ENCODE measurements at places on chromosomes 7 and 10.
A peak's percentile ranks its signal among the peaks of the same experiment; 100 is the strongest.

DNA sequence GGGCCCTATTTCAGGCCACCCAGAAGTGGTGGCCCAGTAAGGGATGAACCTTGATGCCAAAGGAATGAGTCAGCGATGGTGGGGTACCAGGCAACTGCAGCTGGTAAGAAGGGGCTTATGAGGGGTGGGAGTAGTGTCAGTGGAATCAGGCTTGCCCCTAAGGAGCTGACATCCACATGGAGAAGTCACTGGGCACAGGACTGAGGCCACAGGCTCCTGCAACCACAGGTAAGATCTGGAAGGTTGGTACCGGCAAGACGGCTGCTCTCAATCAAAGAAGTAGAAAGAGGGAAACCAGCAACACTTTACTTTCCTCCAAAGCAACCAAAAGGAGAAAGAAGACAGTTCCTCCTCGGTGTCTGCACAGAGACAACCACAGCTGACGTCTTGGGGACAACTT is 2.5 kb downstream of the GCK start:
- DNase-seq, result no peak

DNA sequence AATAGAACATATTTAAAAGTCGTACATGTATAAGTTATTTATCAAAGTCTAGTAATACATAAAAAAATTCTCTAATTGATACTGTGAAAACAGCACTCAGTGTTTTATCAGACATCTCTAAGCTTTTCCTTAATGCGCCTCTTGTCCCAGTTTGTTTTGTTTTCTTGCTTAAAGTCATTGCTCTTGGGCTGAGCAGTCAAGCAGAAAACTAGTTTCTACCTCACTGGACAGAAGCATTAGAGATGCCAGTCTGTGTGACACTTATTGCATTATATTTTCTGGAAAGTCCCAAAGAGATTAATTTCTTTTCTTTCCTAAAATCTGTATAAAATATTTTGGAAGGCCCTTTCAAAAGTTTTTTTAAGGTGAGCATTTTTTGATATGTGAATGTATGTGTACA is 236.2 kb downstream of the PCLO start:
- DNase-seq, result no peak

DNA sequence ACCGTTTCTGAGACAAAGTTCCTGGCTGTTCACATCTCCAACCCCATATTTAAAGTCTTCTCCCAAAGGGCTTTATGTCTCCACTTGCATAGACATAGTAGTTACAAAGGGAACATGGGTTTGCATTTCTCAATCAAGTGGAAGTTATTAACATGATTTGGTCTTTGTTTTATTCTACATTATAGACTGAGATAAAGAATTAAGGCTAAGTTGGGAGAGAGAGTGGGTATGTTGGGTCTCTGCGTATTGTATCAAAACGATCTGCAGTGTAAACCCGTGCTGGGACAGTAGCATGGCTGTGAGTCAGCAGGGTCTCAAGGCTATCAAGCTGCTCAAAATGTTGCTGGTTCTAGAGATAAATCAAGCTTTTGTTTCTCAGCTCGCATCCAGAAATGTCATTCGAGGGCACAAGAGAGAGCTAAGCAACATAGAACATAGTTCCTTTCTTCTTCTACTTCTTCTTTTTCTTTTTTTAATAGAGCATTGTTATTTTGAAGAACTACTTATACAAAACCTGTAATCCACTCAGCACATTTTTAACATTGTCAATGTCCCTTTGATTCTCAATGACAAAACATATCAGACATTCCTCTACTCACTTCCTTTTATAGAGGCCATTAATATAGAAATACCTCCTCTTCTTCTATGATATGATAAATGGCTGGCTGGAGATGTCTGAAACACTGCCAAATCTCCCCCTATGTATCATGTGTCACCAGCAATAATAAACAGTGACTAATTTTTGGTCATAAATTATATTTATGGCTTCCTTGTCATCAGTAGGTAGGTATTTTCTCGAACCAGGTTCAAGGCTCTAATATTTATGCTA is 34.5 kb upstream of the RHOBTB1 start:
- peak; percentile 92 for DNase-seq

GRCh38 chr10:11975795-11976194 is 66.8 kb downstream of the UPF2 start:
- no peak for DNase-seq

DNA sequence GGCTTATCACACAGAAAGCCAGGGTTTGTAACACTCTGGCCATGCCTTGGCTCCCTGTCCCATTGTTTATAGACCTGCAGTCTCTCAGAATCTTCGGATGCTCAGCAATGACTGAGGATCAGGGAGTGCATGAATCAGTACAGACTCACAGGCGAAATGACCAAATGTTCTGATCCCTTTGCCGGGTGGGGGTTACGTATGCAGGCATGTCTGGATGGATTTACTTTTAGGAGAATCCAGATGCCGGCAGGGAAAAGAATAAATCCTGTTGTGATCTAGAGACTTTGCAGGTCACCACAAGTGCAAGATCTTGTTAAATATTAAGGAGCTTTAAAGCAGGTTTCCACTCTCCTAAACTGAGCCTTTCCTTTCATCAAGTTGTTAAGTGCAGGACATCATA is 149.5 kb downstream of the SFMBT2 start:
- no peak for DNase-seq

- no peak for DNase-seq
Observed at GRCh38 chr7:95933618-95934017, 161.3 kb downstream of the DYNC1I1 start.

GRCh38 chr7:150962553-150963399 is 15.3 kb downstream of the KCNH2 start:
- DNase-seq, result peak; percentile 90

GRCh38 chr10:88097536-88097935 is 234.1 kb downstream of the PTEN start:
- DNase-seq, result no peak

DNA sequence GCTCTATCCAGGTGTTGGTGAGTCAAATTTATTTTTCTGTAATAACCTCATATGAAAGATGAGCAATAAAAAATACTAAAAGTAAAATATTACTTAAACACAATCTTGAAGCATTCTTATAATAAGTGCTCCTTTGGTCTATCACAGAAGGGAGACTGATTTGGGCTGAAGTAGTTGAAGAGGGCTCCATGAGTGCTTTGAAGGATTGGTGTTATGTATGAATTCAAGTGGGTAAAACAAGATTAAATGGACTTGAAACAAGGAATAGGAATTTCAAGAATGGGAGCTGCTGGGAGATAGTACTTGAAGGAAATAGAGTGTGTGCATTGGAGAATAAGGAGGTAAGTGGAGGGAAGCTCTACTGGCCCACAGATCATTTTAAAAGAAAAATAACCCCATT is 7.3 kb upstream of the OR2A2 start:
- DNase-seq, result no peak

DNA sequence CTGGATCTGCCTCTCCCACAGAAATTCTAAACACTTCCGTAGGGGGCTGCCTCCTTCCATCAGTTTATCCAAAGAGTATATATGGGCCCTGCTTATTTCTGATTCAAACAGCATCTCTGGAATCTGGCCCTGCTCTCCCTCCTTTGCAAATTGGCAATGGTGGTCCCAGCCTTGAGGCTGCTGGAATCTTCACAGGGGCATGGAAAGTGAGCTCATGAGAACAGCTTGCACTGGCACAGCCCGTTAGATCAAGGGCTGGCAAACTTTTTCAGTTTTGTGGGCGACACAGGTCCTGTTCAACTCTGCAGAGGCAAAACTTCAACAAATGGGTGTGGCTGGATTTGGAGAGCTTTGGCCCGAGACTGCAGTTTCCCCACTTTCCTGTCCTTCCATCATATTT is 526.9 kb downstream of the KCNMA1 start:
- DNase-seq, result no peak

DNA sequence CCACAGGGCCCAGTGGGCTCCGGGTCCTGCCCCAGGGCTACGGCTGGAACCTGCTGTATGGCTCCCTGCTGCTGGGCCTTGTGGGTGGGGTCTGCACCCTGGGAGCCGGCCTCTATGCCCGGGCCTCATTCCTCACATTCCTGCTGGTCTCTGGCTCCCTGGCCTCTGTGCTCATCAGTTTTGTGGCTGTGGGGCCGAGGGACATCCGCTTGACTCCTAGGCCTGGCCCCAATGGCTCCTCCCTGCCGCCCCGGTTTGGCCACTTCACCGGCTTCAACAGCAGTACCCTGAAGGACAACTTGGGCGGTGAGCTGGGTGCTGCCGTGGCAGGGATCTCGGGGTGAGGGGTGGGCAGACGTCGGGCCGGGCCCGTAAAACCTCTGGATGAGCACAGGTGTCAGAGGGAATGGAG is 4.4 kb downstream of the SLC12A9 start:
- no peak for DNase-seq

- DNase-seq, result no peak
Observed at GRCh38 chr10:124709861-124710260, 34.3 kb downstream of the FAM53B start.

DNA sequence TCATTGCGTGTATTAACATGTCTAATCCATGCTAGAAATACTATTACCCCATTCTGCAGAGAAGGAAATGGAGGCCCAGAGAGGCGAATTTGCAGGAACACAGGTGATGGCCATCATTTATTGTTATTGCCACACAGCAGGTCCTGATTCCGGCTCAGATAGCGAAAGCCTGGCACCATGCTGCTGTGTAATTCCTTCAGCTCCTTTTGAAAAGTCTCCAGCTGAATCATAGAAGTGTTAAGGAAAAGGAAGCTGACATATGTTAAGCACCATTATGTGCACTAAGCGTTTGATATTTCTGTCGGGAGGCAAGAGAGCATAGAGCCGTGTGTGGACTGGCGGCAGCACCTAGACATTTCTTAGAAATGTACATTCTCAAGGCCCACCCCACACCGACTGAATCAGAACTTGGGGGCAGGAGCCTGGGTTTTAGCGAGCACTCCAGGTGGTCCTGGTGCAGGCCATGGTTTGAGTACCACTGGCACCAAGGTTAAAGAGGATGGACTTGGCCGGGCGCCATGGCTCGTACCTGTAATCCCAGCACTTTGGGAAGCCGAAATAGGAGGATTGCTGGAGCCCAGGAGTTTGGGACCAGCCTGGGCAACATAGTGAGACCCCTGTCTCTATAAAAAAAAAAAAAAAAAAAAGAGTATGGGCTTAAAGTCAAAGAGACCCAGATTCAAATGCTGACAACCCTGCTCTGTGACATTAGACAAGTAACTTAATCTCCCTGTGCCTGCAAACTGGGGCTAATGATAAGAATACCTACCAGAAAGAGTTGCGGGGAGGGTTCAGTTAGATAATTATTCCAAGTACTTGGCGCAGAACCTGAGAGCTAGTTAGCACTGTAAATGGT is 52.2 kb downstream of the UNC5B start:
- no peak for DNase-seq

- DNase-seq, result no peak
Observed at GRCh38 chr7:32078824-32079223, 8.6 kb upstream of the PDE1C start.

DNA sequence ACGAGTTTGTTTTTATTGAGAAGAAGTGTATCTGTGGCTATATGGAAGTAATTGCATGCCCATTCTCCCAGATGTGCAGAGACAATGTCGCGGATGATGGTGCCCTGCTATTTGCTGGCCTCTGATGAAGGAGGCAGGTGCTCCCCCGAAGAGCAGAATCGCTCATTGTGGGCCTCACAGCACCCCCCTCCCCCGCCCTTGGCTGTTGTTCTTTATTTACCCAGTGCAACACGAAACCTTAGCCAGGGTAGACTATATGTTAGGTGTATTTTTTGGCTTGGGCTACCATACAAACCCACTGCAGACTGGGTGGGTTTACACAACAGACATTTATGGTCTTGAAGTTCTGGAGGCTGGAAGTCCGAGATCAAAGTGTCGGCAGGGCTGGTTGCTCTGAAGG is 3.4 kb upstream of the ADCY1 start:
- DNase-seq, result no peak

DNA sequence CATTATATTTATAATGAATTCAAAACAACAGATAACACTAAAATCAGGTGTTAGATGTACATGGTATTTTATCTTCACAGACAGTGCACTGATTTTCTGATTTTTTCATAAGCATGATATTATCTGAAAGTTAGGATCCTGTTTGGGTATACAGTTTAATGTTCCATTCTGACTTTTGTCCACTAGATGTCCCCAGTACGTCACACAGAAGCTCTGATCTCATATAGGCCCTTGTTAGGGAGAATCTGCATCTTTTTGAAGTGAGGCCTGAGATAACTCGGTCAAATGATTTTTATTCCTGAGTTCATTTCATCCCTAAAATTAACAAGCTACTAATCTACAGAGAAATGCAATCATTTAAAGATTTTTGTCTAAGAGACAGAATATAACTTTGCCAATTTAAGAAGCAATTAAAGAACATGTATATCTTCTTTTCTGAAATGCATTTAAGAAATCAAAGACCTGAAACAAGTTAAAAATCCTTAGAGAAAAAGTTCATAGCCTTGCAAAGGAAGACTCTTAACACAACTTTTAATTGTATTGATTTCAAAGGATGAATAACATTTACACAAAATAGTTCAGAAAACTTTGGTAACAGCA is 72.0 kb upstream of the TES start:
- peak; percentile 83 for DNase-seq

GRCh38 chr10:125159932-125160855 is at the start of gene CTBP2:
Gene CTBP2, minus strand, starts transcription at chr10:125160563.
- DNase-seq, result peak; percentile 90

DNA sequence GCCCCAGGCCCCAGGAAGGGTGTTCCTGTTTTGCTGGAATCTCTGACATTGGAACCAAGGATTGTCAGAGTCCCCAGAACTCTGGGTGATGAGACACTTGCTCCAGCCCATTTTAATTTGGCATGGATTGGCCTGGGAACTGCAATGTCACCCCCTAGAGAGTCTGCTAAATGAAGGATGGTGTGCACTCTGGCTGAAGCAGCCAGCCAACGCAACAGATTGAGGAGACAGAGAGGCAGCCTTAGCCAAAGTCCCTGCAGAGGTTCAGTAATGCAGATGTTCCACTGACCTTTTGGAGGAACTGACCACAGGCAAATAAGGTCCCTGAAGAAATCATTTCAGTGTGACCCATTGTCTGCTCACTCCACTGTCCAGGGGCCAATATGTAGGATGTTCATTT is 13.4 kb downstream of the LRRC18 start:
- DNase-seq, result no peak

- no peak for DNase-seq
Observed at GRCh38 chr7:80542398-80542797, 30.5 kb upstream of the GNAT3 start.

Data from hematopoietic multipotent progenitor cell treated with erythropoietin and hydrocortisone succinate and interleukin-3 and kit ligand, for 4 days (in vitro differentiated cells).